ENCODE measurements at places on chromosomes 6 and 20.

- no peak for DNase-seq
These were observed 29.9 kb upstream of the PREP start for GRCh38 chr6:105432797-105433196.

GRCh38 chr6:170000071-170000843 lies 248.8 kb downstream of the ERMARD start:
- no peak for DNase-seq

GRCh38 chr6:155287762-155288161 lies 23.9 kb downstream of the CLDN20 start:
- no peak for DNase-seq

DNA sequence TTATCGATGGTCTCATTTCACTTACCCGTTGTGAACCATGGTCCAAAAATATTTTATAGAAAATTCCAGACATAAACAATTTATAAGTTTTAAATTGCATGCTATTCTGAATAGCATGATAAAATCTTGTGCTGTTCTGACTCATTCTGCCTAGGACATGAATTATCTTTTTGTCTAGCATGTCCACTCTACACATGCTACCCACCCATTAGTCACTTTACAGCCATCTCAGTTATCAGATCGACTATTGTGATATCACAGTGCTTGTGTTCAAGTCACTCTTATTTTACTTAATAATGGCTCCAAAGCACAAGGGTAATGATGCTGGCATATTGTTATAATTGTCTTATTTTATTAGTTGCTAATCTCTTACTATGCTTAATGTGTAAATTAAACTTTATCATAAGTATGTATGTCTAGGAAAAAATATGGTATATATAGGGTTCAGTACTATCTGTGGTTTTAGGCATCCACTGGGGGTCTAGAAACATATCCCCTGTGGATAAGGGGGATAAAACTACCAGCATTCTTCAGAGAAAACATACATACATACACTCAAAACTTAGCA lies 252.0 kb upstream of the HTR1E start:
- no peak for DNase-seq

DNA sequence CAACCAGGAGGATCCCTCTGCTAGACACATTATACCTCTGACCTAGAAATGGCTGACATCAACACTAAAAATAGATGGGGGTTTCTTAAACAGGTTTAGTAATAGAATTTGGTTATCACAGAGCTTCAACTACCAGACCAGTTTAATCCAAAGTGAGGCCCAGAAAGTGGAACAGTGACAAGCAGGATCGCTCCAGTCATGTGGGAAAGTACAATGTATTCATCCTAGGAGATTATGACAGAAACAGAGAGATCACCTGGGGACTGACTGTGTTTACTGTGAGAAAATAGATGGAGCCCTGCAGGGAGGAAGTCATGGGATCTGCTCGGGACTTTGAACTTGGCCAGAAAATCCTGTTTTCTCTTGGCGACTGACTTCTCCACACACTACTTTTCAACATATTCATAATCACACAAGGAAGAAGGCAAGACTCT lies 238.7 kb upstream of the SOX4 start:
- DNase-seq: no peak

- no peak for DNase-seq
These were observed 73.2 kb downstream of the AHI1 start for GRCh38 chr6:135424385-135424784.

GRCh38 chr20:35091816-35092523 lies 637 bp downstream of the TRPC4AP start:
- no peak for DNase-seq

DNA sequence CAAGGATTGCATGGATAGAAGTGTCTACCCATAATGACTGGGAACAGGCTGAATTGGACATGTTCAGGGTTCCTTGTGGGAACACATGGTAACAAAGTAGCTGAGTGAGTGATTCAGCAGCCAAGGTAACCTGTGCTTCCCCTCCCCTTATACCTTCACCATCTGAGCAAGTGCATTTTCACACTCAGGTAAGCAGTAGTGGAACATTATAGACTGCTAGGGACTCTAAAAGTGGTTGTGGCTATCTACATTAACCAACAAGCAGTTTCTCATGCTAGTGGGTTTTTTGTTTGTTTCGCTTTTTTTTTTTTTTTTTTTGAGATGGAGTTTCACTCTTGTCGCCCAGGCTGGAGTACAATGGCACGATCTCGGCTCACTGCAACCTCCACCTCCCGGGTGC lies 41.4 kb downstream of the KIZ start:
- DNase-seq: no peak

DNA sequence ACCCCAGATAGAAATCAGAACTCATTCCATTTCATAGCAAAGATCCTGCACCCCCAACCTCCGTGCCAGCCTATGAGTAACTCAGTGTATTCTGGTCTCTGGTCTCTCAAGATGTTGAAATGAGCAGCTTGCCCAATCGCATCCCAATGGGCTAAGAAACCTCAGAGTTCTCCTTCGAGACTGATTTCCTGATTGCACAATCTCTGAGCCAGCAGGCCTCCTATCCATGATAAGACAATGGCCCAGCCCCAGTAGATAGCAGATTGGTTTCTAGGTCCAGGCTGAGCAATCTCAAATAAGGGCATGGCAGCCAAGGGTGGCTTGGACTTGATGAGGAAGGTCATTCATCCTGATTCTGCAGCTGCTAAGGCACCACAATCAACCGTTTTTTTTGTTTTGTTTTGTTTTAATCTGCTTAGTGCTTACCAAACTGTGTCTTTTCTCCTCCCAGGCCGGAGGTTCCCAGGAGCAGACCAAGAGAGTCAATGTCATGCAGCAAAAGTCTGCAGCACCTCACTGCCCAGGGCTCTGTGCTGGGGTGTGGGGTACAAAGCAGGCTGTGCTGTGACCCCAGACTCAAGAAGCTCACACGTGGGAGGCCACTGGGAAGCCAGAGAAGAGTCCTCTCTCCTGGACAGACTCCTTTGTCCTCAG lies 125.1 kb upstream of the NXT1 start:
- DNase-seq: no peak

GRCh38 chr20:44209686-44210405 lies 725 bp downstream of the OSER1 start:
- no peak for DNase-seq

DNA sequence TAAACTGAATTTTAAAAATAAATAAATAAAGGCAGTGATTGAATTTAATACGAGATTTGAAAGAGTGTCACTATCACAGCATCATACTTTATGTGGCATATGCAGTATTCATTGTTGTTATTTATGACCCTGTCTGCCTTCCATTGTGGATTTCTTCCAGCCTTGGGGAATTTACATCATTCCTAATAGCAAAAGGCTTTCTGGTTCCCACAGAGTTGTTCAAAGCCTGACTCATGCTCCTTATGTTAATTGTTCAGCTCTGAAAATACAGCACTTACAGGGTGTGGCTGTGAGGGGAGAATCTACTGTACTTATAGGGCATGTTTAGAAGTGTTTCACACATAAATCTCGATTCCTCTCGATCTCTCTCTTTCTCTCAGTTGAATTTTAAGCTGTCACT lies 54.4 kb downstream of the JAG1 start:
- no peak for DNase-seq

GRCh38 chr20:22836877-22837276 lies 198.2 kb upstream of the SSTR4 start:
- no peak for DNase-seq

DNA sequence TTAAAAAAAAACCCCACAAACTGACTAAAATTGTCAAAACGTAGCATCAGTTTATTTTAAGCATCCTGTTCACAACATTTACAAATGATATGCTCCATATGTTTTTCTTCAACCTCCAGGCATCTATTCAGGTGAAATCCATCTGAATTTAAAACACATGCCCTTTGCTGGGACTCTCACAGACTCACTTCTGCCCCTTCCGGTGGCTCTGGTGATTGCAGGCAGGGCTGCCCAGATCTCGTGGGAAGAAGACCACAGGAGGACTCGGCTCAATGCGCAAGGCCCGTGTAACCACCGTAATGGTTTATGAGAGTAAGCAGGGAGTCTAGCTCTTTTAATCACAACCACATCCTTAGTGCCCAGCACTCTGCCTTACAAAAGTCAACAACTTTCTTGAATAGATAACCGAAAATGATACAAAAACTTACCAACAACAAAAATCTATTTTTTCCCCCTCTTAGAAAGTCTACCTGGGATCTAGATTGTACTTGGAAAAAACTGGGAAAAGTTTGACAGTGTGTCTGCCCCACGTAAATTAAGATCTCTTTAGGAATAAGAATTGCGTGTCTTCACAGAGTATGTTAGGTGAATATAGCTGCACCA lies 139.1 kb downstream of the KIF16B start:
- DNase-seq: peak; percentile 25

GRCh38 chr6:142301651-142302391 lies at the start of gene ADGRG6:
ADGRG6 (plus strand) TSS chr6:142302007; CDS start chr6:142302330, 323 bp downstream.
- no peak for DNase-seq

GRCh38 chr6:24543683-24544082 lies 48.9 kb downstream of the ALDH5A1 start:
- DNase-seq: no peak

DNA sequence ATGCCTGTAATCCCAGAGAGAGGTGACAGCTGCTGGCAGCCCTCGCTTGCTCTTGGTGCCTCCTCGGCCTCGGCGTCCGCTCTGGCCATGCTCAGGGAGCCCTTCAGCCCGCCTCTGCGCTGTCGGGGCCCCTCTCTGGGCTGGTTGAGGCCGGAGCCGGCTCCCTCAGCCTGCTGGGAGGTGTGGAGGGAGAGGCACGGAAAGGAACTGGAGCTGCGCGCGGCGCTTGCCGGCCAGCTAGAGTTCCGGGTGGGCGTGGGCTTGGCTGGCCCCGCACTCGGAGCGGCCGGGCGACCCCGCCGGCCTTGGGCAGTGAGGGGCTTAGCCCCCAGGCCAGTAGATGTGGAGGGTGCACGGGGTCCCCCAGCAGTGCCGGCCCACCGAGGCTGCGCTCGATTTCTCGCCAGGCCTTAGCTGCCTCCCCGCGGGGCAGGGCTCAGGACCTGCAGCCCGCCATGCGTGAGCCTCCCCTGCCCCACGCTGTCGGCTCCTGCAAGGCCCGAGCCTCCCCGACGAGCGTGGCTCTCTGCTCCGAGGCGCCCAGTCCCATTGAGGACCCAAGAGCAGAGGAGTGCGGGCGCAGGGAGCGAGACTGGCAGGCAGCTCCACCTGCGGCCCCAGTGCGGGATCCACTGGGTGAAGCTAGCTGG lies 34.6 kb downstream of the C6orf52 start:
- DNase-seq: no peak

DNA sequence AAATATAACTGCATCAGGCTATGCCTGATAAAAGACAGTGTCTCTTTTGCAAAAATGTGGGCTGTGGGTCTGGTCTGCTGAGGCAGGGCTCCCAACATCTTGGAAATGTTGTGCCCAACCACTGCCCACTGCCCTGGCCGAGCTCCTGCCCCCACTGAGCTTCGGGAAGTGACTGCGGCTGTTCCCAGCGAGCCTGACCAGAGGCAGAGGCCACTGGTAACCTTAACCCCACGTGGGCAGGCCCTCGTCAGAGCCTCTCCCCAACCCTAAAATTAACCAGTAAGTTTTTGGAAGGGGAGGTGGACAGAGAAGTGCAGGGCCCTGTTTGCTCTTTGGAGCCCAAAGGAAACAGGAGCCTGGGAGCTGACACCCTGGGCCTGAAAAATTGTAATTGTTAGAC lies 225.9 kb downstream of the MAFB start:
- DNase-seq: no peak

GRCh38 chr20:59662856-59663512 lies 58.6 kb downstream of the PHACTR3 start:
- DNase-seq: no peak

DNA sequence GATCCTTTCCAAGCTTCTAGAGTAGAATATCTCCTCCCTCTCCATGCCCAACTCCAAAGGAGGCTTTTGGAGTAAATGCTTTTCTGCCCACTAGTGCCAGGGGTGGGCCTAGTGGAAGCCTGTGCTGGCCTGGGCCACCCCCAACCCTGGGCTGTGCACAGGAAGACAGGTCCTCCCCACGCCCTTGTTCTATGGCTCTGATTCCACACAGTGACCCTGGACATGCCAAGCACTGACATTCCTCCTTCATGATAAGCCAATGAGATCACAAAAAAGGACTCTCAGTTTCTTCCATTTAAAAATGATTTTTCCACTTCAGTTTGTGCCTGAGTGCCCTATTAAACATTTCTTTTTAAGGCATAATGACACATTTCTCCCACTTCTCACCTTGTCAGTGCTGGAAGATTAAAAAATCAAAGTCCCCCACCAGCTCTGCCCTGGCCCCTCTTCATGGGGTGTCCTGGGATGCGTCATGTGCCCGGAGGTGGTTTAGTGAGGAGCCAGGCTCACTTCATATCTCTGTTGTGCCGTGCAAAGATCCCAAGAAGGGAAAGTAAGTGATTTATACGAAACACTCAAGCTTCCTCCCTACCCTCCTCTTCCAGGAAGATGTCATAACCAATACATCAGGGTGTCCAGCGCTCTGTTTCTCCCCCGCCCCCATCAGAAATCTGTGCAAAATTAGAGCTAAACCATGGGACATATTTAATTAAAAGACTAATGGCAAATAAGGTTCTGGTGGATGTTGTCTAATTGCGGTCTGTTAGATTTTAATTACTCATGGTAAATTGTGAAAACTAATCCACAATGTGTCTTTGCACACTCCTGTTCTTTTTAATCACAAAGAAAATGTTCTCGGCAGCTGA lies 255.0 kb downstream of the NRN1 start:
- DNase-seq: no peak

Measured in stimulated activated CD4-positive, alpha-beta T cell treated with anti-CD3 and anti-CD28 coated beads, Interleukin-1b, Interleukin-23, amount 100 ng/mL, for 24 hours (primary cell).